Tibial nerve (tissue), 4 donors: ENCODE measurements at places on chromosomes 4 and X. TPM values are rescaled to one million over a fixed set of nuclear protein-coding genes. Genes with fewer than 3 reads are reported as not detected.

SPANXN1 gene
- not detected for total RNA-seq

KDR gene
- 85.7 TPM for total RNA-seq

GJB1 gene
- total RNA-seq, result 5.1 TPM

PITX2 gene
- not detected for total RNA-seq

DHX15 gene
- 132 TPM for total RNA-seq

C1QTNF7 gene
- 10.0 TPM for total RNA-seq

MBTPS2 gene
- 16.2 TPM for total RNA-seq

STOX2 gene
- total RNA-seq, result 15.7 TPM

RNF212 gene
- total RNA-seq, result 12.3 TPM

FAM47B gene
- total RNA-seq, result not detected

FREM3 gene
- not detected for total RNA-seq

SERTM2 gene
- not detected for total RNA-seq

P2RY4 gene
- total RNA-seq, result 3.9 TPM

AFP gene
- not detected for total RNA-seq

TRIM61 gene
- not detected for total RNA-seq

MAEA gene
- total RNA-seq, result 86.6 TPM

QDPR gene
- 31.6 TPM for total RNA-seq

MAGED4 gene
- 1.9 TPM for total RNA-seq

TLL1 gene
- total RNA-seq, result 7.9 TPM

XAGE2 gene
- not detected for total RNA-seq

RIPPLY1 gene
- not detected for total RNA-seq

RHOXF2 gene
- total RNA-seq, result not detected

NEIL3 gene
- not detected for total RNA-seq

NHS gene
- total RNA-seq, result 35.8 TPM

NUDT11 gene
- 2.3 TPM for total RNA-seq

ADH1B gene
- total RNA-seq, result 1,271 TPM

TMSB15B gene
- 2.3 TPM for total RNA-seq

RRH gene
- total RNA-seq, result not detected

HMGN5 gene
- total RNA-seq, result 8.7 TPM

CORIN gene
- 0.42 TPM for total RNA-seq

ART3 gene
- total RNA-seq, result 13.2 TPM

TRIM60 gene
- total RNA-seq, result not detected

MSX1 gene
- 25.1 TPM for total RNA-seq

OR13H1 gene
- total RNA-seq, result not detected

HMX1 gene
- not detected for total RNA-seq

AFM gene
- total RNA-seq, result not detected

GPR82 gene
- total RNA-seq, result 0.22 TPM

MAGEA9B gene
- not detected for total RNA-seq

FABP2 gene
- not detected for total RNA-seq

GLUD2 gene
- 4.8 TPM for total RNA-seq

IL3RA gene
- 17.7 TPM for total RNA-seq

TBC1D19 gene
- total RNA-seq, result 21.6 TPM

TAF7L gene
- total RNA-seq, result 0.90 TPM

SCLT1 gene
- total RNA-seq, result 18.6 TPM

CSN1S1 gene
- total RNA-seq, result 3.9 TPM

MAGED1 gene
- 46.8 TPM for total RNA-seq

CDS1 gene
- under 0.01 TPM for total RNA-seq

FGG gene
- total RNA-seq, result not detected

ADH7 gene
- total RNA-seq, result not detected

MAGIX gene
- total RNA-seq, result 1.7 TPM

KCND1 gene
- total RNA-seq, result 4.4 TPM

CXCL6 gene
- total RNA-seq, result 2.2 TPM

GAGE12F gene
- not detected for total RNA-seq

USP17L27 gene
- not detected for total RNA-seq

TCEAL6 gene
- total RNA-seq, result not detected

ETDA gene
- total RNA-seq, result not detected

NDNF gene
- total RNA-seq, result 10.6 TPM

APOO gene
- total RNA-seq, result 7.5 TPM

SOX3 gene
- not detected for total RNA-seq

FAM184B gene
- not detected for total RNA-seq
